Left lobe of liver (tissue), 2 donors: ENCODE measurements at places on chromosomes 3 and 15.

DNA sequence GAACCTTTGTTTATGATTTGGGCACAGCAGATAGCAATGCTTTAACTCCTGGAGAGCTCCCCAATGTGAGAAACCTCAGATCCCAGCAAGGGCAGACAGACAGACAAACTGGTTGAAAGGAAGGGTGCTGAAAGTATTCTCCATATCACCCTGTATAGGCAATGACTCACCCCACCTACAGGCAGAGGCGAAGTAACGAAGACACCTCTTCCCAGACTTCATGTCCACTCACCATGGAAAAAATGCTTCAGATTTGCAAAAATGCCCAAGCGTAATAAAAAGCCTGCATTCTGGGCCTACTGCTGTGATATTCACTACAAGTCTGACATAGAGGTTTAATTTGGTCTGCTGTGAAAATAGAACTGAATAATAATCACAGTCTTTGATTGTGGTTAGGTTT is 50.5 kb downstream of the THBS1 start:
- DNase-seq = no peak

DNA sequence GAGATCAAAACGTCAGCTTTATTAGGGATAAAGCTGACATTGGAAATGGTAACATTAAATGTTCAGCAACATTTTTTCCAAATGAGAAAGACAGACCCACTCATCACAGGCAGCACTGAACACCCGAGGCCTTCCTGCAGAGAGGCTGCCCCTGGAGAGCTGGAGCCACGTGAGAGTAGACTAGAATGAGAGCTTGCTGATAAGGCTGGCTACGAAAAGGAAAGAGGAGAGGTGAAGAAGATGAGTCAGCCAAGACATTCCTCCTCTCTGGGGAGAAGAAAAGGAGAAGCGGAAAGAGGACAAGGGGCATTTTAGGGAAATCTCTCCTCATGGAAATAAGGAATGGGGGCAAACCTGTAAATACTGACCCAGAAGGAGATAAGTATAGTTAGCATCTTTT is 7.3 kb downstream of the CYP19A1 start:
- DNase-seq = no peak

DNA sequence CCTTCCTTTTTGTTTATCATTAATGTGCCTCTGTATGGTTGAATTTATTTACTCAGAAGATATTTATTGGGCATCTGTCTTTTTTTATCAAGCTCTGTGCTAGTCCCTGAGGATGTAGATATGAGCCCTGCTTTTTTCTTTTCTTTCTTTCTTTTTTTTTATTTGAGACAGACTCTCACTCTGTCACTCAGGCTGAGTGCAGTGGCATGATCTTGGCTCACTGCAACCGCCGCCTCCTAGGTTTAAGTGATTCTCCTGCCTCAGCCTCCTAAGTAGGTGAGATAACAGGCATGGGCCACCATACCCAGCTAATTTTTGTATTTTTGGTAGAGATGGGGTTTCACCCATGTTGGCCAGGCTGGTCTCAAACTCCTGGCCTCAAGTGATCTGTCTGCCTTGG is 58.5 kb downstream of the MBNL1 start:
- no peak for DNase-seq

GRCh38 chr15:48437178-48437577 is 105.9 kb downstream of the DUT start:
- DNase-seq = no peak
